ENCODE measurements at places on chromosomes 4 and X.

DNA sequence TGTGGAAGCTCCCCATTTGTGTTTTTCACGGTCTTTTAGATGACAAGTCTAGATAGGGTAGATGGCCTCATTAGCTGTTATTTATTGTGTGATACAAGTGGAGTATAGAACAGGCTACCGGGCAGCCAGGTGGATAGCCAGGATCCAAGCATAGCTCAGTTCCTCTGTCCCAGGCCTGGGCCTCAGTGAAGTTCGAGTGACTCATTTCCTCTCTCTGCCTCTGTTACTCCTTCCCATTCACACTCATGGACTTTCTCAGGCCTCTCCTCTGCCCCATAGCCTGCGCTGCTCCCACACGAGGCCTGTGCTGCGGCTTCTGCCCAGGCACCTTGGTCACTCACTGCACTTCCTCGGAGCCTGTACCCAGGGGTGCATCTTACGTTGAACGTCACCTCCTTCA, 54.5 kb downstream of the TENM3 start:
- no peak for DNase-seq

GRCh38 chrX:45628041-45628440, 427.4 kb upstream of the DIPK2B start:
- no peak for DNase-seq

- no peak for DNase-seq
Observed at GRCh38 chr4:10731690-10732089, 47.1 kb upstream of the CLNK start.

GRCh38 chr4:113825272-113825671, 63.7 kb upstream of the CAMK2D start:
- DNase-seq, result no peak

- no peak for DNase-seq
Observed at GRCh38 chrX:108264376-108264775, 172.8 kb downstream of the ATG4A start.

- DNase-seq, result no peak
Observed at GRCh38 chr4:2402048-2402842, 16.2 kb downstream of the ZFYVE28 start.

GRCh38 chrX:50815120-50815519, 1.1 kb upstream of the SHROOM4 start:
- DNase-seq, result no peak

DNA sequence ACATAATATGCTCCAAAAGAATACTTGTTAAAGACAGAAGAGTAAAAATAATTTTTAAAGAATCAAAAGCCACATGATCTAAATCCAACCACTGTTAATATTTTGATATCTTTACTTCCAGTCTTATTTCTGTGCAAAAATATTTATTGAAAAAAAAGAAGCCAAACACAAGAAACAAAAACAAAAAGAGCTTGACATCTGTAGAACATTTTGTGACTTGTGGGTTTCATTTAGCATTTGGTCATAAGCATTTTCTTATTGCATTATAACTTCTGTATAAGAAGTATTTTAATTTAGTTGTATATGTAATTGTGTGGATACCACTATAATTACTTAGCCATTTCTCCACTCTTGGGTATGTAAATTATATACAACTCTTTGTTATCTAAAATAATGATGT, 63.1 kb downstream of the DIPK2B start:
- DNase-seq, result no peak

GRCh38 chr4:166315721-166316467, 442.9 kb downstream of the TLL1 start:
- DNase-seq, result no peak

GRCh38 chr4:47525154-47525819, 40.2 kb downstream of the ATP10D start:
- no peak for DNase-seq

- DNase-seq, result no peak
Observed at GRCh38 chr4:156686120-156686519, 285.5 kb downstream of the PDGFC start.

- DNase-seq, result no peak
Observed at GRCh38 chrX:149199734-149200133, 305.4 kb downstream of the IDS start.

- DNase-seq, result no peak
Observed at GRCh38 chr4:87864321-87864720, 31.6 kb downstream of the MEPE start.

GRCh38 chr4:71186257-71186565, 152.6 kb upstream of the SLC4A4 start:
- DNase-seq, result no peak

GRCh38 chr4:76035799-76036380, at the start of gene CXCL11:
TSS of gene CXCL11 (minus strand) at chr4:76036070. CDS start at chr4:76035987, 83 bp downstream.
- no peak for DNase-seq

GRCh38 chrX:140057001-140057411, 91.7 kb upstream of the CXorf66 start:
- DNase-seq, result peak; percentile 29

DNA sequence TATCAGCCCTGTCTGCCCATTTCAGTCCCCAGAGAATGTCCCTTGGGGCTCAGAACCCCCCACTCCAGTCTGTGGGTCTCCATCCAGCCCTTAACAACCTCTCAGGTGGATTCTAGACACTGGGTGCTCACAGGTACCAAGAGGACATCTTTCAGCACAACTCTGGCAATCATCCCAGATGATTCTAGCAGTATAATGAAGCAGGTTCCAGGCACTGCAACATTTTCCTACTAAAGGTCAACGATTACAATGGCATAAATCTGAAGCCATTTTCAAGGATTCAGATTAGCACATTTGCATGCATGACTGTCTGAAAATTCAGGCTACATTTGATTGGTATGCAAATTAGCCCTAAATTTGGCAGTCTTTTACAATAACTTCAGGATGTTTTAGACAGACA, 10.0 kb downstream of the SLC2A9 start:
- DNase-seq, result no peak

GRCh38 chr4:74112399-74113105, 13.6 kb upstream of the CXCL2 start:
- DNase-seq, result no peak

DNA sequence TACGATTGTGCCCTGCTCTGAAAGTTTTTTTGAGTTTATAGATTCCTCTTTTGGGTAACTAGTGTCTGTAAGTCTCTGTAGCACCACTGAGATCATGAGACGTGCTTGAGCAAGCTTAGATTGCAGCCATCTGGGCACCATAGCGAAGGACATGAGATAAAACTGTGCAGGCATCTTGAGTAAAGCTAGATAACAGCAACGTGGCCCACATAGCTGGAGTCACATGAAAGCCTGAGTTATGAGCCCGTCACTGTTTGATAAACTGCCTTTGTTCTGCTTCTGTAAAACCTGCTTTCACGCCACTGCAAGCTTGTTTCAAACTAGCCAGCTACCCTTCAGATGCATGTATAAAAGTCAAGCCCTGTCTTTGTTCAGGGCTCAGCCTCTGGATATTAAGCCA, 359.1 kb upstream of the CXorf51A start:
- no peak for DNase-seq

DNA sequence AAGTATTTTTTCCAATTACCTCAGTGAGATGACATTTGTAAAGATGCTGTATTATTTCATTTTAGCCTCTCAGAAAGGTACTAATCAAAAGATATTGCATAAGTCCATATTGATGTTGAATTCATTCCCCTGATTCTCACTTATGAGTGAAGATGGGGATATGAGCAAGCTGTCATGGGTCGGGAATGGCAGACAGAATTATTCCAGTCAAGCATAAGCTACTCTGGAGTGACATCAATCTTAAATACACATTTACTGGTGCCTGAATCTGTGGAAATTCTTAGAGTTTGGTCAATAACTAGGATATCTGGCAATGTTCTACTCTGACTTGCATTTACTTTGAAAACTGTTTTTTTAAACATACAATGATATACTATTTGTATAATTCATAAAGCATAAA, 283.8 kb upstream of the PCDH7 start:
- DNase-seq, result no peak

GRCh38 chrX:100591256-100592051, 6.7 kb downstream of the TNMD start:
- DNase-seq, result no peak

GRCh38 chr4:44916411-44916810, 190.1 kb upstream of the GNPDA2 start:
- no peak for DNase-seq

GRCh38 chrX:40418146-40418812, 162.5 kb upstream of the ATP6AP2 start:
- no peak for DNase-seq

DNA sequence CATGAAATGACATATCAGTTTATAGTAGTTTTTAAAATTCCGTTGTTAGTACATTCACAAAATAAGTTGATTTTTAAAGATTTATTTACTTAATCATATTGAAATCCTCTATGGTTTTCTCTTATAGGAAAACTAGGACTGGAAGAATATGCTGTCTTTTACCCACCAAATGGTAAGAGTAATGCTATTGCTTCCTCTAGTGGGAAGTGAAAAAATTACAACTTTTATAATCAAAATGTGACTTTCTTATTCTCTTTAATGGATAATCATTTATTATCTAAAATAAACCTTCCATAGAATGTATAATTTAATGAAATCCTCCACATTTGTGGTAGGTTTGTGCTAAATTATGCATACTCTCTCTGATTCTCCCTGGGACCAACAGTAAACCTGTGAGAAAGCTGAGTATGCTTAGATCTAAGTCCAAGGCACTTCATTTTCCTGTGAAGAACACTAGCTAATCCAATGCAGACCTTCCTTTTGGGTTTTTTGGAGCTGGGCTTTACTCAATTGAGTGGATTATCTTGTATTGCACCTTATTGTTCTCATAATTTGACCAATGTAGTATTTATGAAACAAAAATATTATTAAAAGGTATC, 136.2 kb downstream of the TBC1D19 start:
- no peak for DNase-seq

- DNase-seq, result no peak
Observed at GRCh38 chrX:119427024-119427794, 28.1 kb downstream of the SLC25A43 start.

- no peak for DNase-seq
Observed at GRCh38 chrX:1493877-1494510, 41.3 kb upstream of the ASMTL start.

GRCh38 chr4:140078366-140078765, 75.6 kb downstream of the MAML3 start:
- DNase-seq, result no peak

- DNase-seq, result no peak
Observed at GRCh38 chrX:136204571-136204970, 46.6 kb downstream of the MAP7D3 start.

GRCh38 chr4:3936184-3936583, 170.0 kb downstream of the ADRA2C start:
- no peak for DNase-seq

GRCh38 chr4:183254162-183254561, 65.9 kb downstream of the CLDN22 start:
- no peak for DNase-seq

DNA sequence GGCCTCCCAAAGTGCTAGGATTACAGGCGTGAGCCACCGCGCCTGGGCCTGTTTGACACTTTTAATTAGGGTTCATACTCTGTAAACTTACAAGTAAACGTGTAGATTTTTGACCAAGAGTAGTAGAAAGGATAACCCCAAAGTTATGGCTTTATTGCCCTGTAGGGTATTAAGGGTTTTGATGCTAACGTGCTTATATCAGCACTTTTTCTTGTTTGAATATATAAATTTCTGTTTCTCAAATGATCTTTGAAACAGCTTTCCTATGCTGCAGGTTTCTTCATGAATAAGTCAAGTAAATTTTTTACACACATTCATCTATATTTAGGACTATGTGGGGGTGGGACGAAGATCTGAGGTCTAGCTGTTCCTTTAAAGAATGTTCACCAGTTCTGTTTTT, 29.3 kb upstream of the REPS2 start:
- DNase-seq, result no peak

DNA sequence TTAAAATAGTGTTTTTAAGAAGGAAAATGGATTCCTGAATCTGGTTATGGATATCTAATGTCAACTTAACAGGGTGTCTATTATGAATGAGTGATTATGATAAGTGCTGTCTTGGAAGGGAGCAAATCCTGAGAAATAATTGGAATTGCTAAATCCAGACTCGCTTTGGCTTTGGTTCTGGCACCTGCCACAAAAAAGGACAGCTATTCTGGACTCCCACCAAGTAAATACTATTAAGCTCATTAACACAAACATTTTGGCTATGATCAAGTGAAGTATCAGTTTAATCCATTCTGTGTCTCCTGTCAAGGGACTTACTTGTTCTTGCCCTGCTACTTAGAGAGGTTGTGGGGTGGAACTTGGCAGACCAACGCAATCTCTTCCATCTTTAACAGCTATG, 403.7 kb downstream of the CENPC start:
- DNase-seq, result no peak

GRCh38 chrX:68632491-68632890, 15.0 kb upstream of the STARD8 start:
- no peak for DNase-seq

- no peak for DNase-seq
Observed at GRCh38 chr4:113675731-113676697, 85.5 kb downstream of the CAMK2D start.

- DNase-seq, result no peak
Observed at GRCh38 chr4:128454881-128455280, 167.3 kb upstream of the PGRMC2 start.

GRCh38 chr4:65646136-65646535, 24.2 kb downstream of the EPHA5 start:
- DNase-seq, result no peak

- no peak for DNase-seq
Observed at GRCh38 chr4:122701965-122702364, 30.5 kb upstream of the BBS12 start.

DNA sequence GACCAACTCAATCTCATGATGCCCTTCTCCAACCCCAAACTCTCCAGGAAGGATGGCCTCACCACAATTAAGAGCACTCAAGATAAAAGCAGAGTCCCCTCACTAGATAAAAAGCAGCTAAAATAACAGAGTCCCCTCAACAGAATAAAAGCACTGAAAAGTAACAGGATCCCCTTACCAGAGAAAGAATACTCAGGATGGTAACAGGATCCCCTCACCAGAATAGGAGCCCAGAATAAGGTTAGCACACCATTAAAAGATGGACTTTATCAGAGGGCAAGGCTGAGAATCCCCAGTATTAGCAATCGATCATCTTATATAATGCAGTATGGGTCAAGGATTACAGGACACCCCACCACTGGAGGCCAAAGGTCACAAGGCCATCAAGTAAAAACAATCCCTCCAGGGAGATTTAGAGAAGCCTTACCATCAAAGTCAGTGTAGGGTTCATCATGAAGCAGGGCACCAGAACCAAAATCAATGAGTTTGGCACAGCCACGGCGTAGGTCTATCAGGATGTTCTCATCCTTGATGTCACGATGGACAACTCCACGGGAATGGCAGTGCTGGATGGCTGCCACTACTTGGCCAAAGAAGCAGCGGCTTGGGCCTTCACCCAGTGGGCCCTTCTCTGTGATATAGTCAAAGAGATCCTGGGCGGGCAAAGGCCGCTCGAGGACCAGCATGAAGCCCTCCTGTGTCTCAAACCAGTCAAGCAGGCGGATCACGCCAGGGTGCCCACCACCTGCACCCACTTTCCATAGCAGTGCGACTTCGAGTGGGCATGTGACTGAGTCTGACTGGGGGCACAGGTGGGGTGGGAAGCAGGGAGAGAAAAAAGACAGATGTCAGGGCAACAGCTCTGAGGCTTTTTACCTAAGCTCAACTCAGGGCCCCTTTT, 3.4 kb upstream of the SLC35A2 start:
- no peak for DNase-seq

Measured in activated T-cell treated with anti-CD3 and anti-CD28 coated beads for 4 hours (primary cell).